ENCODE measurements at places on chromosomes 2 and 18. TPM values are rescaled to one million over a fixed set of nuclear protein-coding genes. Genes with fewer than 3 reads are reported as not detected.

KIAA2012 gene
- 0.03 TPM for polyA plus RNA-seq

GALNT13 gene
- not detected for polyA plus RNA-seq

FNDC4 gene
- 15.1 TPM for polyA plus RNA-seq

INO80B gene
- 52.2 TPM for polyA plus RNA-seq

GALR1 gene
- not detected for polyA plus RNA-seq

CD207 gene
- 1.4 TPM for polyA plus RNA-seq

GCA gene
- 17.9 TPM for polyA plus RNA-seq

CCDC74B gene
- 2.0 TPM for polyA plus RNA-seq

MDH1 gene
- 249 TPM for polyA plus RNA-seq

ARHGEF4 gene
- 32.3 TPM for polyA plus RNA-seq

PTPRN gene
- 1.1 TPM for polyA plus RNA-seq

C2orf72 gene
- 3.3 TPM for polyA plus RNA-seq

GPR39 gene
- polyA plus RNA-seq: 0.92 TPM

Data from stomach (tissue), 19 donors.